ENCODE measurements at places on chromosomes 5 and 9.

DNA sequence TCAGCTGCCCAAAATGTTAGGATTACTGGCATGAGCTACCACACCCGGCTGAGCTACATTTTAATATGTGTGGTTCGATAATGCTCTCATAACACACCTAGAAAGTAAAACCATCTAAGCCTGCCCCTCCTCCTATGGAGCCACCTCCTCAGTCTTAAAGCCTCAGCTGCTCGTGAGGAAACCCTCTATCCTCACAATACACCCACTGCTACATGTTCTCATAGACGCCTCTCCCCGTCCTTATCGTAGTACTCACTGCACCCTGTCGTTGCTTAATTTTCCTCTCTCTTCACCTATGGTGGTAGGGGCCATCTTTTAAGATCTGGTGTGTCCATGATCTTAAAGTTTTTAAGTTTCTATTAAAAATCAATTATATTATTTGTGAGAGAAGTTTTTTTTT lies 72.9 kb downstream of the RCL1 start:
- DNase-seq, result no peak

DNA sequence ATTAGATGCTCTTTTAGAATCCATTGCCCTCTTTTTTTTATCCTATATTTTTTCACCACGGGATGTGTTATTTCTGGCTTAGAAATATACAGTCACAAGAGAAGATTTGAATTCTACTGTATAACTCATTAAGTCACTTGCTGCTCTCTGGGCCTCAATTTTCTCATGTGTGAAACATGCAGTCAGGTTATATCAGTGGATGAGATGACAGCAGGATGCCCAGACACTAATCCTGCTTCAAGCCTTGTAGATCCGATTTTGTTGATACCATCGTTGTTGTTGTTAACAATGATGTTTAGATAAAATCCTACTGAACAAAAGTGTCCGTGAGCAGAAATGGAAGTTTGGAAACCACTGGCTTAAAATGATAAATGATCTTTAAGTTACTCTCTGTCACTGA lies 421.9 kb upstream of the DMAC1 start:
- no peak for DNase-seq

DNA sequence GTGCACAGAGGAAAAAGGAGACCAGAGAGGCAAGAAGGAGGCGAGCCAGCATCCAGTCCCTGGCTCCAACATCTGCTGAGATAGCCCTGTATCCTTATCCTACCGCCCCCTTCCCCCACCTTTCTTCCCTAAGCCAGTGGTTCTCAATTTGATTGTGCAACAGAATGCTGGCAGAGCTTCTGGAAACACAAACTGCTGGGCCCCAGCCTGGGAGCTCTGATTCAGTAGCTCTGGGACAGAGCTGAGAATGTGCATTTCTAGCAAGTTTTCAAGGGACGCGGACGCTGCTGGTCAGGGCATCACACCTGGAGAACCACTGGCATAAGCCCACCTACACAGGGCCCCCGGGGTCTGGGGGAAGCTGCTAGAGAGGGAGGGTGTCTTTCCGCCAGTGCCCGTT lies 21.1 kb downstream of the AK8 start:
- DNase-seq, result no peak

GRCh38 chr5:5006548-5006947 lies 133.6 kb upstream of the ADAMTS16 start:
- DNase-seq, result no peak

DNA sequence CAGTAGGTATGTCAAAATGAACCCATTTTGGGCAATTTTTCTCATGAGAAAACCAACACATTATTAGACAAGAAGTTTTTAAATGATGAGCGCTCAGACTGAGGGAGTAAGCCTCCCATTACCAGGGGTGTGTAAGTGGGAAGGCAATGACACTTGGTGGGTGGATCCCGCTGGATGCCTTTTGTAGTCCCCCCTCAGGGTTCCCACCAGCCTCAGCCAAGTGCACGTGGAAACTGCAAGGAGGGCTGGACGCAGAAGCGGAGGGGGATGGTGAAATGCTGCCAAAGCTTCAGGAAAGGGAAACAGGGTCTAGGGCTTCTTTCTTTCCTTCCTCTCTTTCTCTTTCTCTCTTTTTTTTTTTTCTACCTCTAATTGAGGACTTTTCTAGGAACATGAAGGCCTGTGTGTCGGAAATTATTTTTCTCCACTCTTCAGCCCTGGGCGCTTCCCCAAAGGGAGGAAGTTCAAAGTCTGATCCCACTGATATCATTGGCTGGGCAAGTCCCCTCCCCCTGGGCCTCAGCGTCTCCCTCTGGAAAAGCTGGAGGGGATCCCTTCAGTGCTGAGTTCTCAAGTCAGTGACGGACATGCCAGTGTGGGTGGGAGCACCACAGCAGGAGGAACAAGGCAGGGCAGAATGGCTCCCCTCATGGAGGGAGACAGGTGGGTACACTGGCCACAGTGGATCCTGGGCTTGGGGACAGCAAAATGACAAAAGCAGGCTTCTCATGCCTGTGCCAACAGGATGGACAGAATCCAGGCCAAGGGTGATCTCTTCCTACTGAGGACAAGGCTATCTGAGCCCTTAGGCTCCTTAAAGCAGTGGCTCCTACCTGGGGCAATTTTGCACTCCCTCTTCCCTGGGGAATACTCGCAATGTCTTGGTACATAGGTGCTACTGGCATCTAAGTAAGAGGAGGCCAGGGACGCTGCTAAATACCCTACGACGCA lies 23.9 kb upstream of the SLC25A51 start:
- DNase-seq, result no peak

- DNase-seq, result no peak
Observed at GRCh38 chr9:17318821-17319320, 184.0 kb downstream of the CNTLN start.

DNA sequence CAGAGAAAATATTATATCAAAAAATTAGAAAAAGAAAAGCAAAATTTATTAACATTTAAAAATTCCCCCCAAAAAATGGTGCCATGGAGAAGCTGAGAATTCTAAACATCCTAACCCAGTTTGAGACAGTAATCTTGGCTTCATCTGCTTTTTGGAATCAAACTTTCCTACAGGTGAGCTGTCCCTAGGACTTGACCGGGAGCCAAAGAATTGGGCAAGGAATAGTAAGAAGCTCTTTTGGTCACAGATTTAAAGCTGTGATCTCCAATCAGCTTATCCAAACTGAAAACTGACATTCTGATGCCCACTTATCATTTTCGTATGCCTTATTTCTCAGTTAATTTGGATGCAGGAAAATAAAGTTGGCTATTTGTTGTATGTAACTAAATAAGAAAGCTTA lies 457.3 kb upstream of the DMAC1 start:
- DNase-seq, result no peak

DNA sequence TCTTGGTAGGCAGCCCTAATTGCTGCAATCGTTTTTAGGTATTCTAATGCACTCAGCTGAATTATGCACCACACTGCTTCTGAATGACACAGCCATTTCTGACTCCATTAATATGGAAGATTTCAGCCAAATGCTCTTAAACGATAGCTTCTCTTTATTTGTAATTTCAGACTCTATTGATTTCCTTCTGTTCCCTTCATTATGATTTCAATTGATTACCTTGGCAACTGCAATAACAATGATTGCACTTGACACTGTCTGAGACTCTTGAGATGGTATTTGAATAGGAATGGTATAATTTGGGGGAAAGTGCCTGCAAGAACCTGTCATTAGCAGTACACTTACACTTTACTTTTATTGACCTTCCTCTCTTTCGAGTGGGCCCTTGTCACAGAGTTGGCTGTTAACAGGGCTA lies 296.1 kb upstream of the DMAC1 start:
- peak; percentile 75 for DNase-seq

DNA sequence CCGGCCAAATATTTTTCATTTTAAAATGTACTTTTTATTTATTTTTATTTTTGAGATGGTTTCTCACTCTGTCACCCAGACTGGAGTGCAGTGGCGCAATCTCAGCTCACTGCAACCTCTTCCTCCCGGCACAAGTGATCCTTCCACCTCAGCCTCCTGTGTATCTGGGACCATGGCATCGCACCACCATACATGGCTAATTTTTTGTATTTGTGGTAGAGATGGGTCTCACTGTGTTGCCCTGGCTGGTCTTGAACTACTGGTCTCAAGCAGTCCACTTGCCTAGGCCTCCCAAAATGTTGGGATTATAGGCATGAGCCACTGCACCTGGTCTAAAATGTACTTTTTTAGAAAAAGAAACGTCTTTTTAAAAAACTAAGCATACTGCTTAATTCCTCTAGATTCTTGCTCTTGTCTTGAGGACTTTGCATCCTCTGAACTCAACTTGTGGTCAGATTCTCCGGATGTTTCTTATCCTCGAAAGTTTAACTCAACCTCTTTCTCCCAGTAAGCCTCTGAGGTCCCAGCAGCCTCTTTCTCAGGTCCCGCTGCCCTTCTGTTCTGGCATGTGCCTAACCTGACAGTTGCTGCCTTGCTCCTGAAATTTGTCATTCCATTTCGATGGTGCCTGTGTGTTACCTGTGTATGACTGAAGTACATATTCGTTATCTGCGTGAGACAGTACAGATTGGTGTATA lies 63.0 kb downstream of the TRIO start:
- no peak for DNase-seq

DNA sequence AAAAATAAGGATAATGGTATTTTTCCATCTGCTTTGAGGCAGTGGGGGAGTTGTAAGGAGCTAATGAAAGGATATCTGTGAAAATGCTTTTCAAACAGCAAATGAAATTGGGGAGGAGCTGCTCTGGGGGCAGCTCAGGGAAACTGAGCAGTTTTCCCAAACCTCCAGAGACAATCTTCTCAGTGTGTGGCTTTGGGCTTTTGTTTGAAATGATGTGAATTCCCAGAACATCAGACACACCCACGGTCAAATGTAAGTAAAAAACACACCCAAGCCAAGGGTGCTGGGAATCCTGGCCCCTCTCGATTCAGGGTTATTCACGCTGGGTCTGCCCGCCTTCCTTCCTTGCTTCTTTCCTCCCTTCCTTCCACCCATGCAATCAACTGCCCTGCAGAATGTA lies 512.6 kb downstream of the BNC2 start:
- DNase-seq, result no peak

Data from NCI-H187 (cell line).